ENCODE measurements at places on chromosomes 3 and 15.
A peak's percentile ranks its signal among the peaks of the same experiment; 100 is the strongest.

- no peak for DNase-seq
Observed at GRCh38 chr3:43215663-43216275, 70.6 kb upstream of the SNRK start.

DNA sequence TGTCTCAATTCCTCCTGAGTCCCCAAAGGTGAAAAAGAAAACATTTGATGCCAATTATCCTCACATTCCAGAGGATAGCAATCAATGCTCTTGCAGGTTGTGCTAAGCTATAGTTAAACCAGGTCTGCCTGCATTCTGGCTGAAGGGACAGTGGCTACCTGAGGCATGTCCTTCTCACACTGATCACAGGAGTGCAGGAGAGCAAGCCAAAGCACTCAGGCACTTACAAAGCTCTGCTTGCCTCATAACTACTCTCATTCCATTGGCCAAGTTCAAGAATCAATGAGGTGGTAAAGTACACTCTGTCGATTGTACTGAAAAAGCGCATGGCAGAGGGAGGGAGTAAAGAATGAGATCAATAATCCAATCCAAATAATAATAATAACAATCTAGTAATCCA, 342.0 kb upstream of the PPP2R3A start:
- DNase-seq, result no peak

GRCh38 chr3:72537448-72537847, 310.8 kb downstream of the SHQ1 start:
- no peak for DNase-seq

DNA sequence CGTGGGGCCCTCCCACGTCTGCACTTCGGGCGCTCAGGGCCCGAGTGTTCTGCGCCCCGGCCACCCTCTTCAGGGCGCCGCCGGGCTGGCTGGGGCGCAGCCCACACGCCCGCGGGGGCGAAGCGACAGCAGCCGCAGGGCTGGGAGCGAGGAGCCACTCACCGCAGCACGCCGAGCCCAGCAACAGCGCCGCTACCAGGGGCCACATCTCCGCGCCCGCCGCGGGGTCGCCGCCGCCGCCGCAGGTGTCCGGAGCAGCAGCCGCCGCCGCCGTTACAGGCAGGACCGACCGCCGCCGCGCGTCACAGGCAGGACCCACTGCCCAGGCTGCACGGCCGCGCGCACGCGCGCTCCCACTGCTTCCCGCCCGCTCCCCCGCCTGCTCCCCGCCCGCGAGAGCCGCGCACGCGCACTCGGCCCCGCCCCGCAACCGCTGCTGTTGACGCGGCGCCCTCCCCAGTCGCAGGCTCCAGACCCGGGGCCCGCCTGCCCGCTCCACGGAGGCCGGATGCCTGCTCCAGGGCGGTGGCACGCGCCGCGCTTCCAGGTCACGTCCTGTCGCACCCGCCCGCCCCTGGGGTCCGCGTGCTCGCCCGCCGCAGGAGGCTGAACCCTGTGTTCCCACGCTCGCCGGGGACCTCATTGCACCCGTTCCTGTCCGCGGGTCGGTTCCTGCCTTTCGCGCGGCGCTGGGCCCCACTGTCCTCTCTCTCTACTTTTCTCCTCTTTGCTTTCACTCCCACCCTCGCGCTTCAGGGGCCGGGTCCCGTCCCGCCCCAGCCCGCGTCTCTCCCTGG, at the start of gene CD47:
TSS of gene CD47 (minus strand) at position 331 of the 797 bp plus-strand sequence. CDS start at position 208, 123 bp downstream.
- peak; percentile 88 for DNase-seq

- no peak for DNase-seq
Observed at GRCh38 chr3:147934451-147935180, 525.5 kb downstream of the ZIC1 start.

- no peak for DNase-seq
Observed at GRCh38 chr15:100343251-100343650, 1.5 kb upstream of the ADAMTS17 start.

GRCh38 chr3:124315215-124316033, 323.5 kb upstream of the ROPN1 start:
- no peak for DNase-seq

DNA sequence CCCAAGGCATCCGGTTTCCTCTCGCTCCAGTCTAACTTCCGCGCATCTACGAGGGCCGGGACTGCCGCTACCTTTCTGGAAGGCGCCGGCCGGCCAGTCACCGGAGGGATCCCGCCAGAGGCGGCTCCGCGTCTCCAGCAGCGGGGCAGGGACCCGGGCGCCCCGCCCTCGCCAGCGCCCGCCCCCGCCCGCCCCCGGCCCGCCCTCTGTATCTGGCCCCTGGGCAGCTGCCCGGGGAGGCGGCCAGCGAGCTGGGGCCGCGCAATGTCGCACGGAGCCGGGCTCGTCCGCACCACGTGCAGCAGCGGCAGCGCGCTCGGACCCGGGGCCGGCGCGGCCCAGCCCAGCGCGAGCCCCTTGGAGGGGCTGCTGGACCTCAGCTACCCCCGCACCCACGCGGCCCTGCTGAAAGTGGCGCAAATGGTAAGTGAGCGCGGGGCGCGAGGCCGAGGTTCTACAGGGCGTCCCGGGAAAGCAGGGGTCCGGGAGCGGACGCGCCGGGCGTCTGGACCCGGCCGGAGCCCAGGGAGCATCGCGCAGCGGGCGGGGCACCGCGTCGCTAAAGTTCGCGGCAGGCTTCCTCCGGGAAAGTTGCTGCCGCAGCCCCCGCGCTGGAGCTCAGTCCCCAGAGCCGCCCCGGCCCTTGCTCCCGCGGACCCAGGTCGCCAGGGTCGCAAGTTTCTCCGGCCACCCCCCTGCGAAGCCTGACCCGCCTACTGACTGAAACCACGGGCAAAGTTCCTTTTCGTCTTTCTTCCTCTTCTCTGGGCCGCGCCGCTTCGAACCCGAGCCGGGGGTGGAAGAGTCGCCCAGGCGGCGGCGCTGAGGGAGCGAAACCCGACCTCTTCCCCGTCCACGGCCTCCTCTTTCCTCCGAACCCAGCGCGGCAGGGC, at the start of gene CMTM7:
TSS of gene CMTM7 (plus strand) at position 211 of the 893 bp plus-strand sequence. CDS start at position 265, 54 bp downstream.
- no peak for DNase-seq
